ENCODE measurements at places on chromosomes 12 and 14.
A peak's percentile ranks its signal among the peaks of the same experiment; 100 is the strongest.

- peak; percentile 26 for DNase-seq
Measured at GRCh38 chr12:14950421-14950820, 11.0 kb downstream of the ARHGDIB start.

GRCh38 chr14:67620217-67620785, 581 bp downstream of the ARG2 start:
- DNase-seq: no peak

- no peak for DNase-seq
Measured at GRCh38 chr12:128976120-128976738, 123.0 kb downstream of the GLT1D1 start.

GRCh38 chr12:78403136-78403535, 461.4 kb upstream of the SYT1 start:
- no peak for DNase-seq

DNA sequence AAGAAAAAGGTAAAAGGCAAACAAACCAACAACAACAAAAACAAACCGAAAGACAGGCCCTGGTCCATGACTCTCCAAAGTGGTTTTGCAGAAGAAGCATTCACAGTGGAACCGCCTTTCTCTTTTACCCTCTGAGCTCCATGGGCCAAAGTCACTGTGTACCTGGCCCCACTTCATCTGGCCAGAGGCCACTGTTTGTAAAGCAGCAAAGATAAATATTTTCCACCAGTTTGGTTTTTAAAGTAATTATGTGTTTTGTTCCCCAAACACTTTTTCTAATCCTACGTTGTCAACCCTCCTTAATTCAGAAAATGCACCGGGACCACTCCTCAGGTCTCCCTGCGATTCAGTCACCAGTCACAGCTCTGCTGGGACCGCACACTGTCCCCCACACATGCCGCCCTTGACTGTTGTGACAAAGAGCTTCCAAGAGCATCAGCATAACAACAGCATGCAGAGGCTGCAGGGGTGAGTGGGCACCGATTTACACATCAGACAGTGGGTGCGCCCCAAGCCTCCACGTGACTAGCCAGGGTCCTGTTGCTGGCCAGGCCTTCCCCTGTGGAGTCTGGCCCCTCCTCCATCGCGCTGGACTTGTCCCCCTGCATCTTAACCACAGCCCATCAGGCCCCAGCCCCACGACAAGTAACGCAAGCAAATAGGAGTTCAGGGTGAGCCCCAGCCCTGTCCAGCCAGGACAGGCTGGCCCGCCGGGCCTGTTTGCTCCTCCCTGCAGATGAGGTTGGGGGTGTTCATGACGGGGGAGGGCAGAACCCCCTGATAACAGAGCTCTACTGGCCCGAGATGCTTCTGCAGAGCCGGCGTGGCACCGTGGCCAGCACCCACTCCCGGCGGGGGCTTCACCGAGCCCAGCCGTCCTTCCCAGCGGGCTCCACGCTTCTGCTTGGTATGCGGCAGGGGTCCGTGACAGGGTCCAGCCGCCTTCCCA, 65.2 kb upstream of the DIO3 start:
- no peak for DNase-seq

GRCh38 chr14:68856572-68856971, 63.7 kb upstream of the ZFP36L1 start:
- DNase-seq: no peak

- no peak for DNase-seq
Measured at GRCh38 chr12:113104953-113105510, 30.5 kb downstream of the RASAL1 start.

GRCh38 chr12:49583366-49584094, 15.6 kb upstream of the MCRS1 start:
- DNase-seq: no peak

DNA sequence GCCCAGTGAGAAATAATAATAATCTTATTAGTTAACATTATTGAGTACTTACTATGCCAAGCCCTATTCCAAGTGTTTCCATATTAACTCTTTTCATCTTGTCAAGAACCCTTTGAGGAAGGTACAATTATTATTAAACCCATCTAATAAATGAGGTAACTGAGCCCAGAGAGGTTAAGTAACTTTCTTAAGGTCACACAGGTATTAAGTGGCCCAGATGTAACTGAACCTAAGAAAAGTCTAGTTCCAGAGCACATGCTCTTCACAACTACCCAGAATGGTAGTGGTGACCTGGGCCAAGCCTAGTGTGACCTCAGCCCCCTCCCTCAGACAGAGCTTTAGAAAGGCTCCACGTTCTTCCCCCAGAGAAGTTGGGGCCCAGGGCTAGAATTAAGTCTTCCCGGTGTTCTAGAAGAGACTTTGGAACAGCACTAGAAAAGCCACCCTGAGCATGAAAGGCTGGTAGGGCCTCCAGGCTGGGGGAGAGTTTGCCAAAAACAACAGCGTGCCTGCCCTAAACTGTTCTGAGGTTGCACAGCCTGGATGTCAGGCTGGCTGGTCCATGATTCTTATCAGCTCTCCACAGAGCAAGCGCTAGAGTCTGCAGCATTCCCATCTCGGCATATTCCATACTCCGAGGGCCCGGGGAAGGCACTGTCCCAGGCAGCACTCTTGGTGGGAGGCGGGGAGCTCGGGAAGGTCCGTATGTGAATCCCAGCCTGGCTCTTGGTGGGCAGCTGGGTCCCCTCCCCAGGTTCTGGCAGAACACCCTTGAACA, 41.3 kb upstream of the CTDSP2 start:
- no peak for DNase-seq

GRCh38 chr14:93892923-93893558, 34.1 kb upstream of the FAM181A start:
- DNase-seq: peak; percentile 73

GRCh38 chr12:65602610-65603295, 221.5 kb upstream of the HMGA2 start:
- peak; percentile 60 for DNase-seq

GRCh38 chr14:28375295-28375694, 391.3 kb upstream of the FOXG1 start:
- DNase-seq: no peak

DNA sequence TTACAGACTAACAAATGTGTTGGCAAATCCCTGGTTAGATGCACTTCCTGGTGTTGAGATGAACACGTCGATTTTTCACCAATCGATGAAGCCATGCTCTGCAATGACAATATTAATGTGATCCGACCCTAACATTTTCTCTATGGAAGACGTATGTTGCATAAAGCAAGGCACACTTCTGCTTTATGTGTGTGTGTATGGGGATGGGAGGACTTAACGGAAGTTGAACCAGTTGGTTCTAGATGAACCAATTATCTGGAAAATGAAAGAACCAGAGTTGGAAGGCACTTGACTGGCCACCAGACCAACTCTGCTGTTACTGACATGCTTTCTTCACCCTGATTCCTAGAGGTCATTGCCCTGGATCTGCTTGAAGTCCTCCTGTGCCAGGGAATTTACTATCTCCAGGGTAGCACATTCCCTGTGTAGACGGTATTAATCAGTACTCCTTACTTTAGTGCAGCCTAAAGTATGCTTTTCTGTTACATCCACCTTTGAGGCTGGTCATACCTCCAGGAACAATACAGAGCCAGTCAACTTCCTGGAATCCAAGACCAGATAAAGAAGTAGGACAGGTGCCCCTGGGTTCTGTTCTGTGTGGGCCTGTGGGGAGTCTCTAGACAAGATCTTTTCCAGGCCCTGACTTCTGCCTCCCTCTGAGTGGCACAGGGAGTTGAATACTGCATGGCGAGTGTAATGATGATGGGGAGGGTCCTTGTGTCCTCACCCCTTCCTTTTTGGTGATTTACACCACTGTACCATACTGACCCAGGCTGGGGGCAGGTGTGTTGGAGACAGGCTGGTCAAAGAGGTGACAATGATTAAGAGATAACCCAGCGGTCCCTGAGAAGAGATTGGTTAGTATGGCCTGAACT, 4.1 kb downstream of the SDR39U1 start:
- DNase-seq: no peak

DNA sequence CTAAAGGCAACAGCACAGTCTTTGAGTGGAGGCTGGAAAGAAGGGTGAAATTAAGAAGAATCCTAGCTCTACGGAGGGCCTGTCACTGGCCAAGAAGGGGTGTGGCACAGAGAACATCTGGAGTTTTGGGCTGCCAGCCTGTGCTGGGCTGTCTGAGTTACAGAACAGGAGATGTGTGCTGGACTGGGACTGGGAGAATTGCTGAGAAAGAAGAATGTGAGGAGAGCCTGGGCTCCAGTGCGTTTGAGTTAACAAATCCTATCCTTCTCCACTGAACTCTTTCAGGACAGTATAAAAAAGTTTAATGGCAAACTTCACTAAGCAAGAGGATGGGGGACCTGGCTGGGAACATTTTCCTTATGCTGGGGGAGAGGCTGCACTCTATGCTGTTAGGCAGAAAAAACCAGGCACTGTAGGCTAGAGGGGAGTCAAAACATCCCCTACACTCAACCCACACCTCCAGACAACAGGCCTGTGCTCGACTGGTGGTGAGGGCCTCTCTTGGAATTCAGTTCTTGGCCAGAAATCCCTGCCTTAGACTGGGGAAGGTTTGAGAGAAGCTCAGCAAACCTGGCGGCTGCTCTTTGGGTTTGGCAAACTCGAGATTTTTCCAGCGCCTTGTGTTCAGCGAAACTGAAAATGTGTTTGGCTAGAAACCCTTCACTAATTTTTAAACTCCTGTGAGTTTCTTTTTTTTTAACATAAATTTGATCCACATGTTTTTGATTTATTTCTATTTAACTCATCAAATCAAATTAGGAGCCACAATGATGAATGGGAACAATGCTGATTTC, 217.3 kb downstream of the MON2 start:
- DNase-seq: no peak

- no peak for DNase-seq
Measured at GRCh38 chr12:22641353-22642053, 16.5 kb downstream of the ETNK1 start.

GRCh38 chr12:43795716-43796280, 10.3 kb downstream of the TWF1 start:
- DNase-seq: no peak

DNA sequence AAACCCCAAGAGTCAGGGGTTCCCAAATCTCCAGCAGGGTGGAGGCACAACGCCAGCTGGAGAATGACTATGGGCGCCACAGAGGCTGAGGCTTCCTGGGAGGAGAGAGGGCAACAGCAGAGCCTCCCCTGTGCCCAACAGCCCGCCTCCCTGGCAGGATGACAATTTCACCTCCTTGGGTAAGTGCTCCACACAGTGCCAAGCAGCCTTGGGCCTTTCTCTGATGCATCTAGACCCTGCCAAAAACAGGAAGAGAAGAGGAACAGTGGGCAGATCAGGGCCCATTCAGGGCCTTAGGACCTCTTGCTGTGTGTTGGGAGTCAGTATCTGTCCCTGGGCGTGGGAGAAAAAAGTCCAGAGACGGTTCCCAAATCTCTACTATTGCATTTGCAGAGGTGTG, 5.0 kb upstream of the OR10P1 start:
- DNase-seq: no peak

GRCh38 chr12:132429946-132430643, 59.9 kb upstream of the FBRSL1 start:
- peak; percentile 85 for DNase-seq

GRCh38 chr12:132143336-132144071, 615 bp downstream of the DDX51 start:
- peak; percentile 55 for DNase-seq

DNA sequence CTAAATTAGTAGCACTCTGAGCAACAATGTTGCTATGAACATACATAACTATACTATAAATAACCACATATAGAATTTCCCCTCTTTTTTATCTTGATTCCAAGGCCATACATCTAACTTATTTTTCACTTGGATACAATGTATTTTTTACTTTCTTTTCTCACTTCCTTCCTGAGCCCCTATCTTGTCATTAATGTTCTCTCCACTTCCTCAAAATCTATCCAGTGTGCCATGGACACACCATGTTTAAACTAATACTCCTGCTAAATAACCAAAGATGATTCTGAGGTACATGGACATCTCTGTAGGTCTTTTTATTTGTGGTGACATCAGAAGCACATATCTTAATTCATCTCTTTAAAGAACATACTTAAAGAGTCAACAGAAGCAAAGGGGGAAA, 251.2 kb downstream of the C12orf42 start:
- DNase-seq: no peak

DNA sequence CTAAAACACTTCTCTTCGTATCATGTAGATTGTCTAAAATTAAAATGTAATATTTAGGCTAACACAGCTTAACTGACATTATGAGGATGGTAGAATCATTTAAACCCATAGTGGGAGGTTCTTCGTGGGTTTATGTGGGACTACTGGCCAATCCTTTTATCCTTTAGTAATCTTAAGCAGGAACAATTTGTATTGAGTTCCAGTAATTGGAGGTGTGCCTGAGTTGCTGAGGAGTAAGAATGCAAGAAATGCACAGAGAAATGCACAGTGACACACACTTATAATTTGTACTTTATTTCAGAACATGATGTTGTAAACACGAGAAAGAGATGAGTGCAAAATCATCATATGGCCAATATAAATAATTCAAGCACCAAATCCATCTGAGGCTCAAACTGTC, 22.3 kb downstream of the OTOGL start:
- no peak for DNase-seq

- DNase-seq: no peak
Measured at GRCh38 chr12:46950094-46950493, 124.3 kb upstream of the SLC38A4 start.

DNA sequence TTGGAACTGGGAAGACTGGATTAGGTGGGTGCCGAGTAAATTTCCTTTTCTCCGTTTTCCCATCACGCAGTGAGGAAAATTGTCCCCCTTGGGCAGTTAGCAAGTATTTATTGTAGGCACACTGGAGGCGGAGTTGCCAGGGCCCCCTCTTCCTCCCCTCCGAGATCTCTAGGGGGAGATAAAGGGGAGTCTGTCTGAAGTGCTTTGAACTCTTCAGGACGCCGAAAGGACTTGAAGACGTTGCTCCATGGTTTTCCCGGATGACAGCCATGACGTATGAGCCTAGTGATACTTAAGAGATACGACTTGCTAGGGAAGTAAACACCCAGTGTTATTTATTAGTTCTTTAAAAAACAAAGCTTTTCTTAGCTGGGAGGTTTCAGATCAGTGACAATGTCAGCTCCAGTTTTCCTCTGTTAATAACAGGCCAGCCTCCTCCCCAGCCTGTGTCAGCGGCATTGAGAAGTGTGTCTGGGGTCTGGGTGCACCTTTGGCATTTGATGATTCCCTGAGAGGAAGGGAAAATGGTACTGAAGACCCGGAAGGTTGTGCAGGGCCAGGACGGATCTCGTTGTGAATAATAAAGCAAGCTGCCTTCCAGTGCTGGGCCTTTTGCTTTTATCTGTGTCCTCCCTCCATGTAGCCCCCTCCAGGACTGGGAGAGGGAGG, 78.7 kb downstream of the TSPAN9 start:
- DNase-seq: no peak

DNA sequence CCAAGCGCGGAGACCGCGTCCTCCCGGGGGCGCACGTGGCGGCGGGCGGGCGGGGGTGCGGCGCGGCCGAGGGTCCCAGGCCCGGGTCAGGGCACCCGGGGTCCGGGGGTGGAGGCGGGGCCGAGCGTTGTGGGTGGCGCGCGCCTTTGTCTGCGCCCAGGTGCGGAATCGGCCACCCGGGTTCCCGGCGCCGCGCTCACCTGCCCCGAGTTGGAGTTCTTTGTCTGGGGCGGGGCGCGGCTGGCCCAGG, 50.1 kb downstream of the LRCOL1 start:
- peak; percentile 77 for DNase-seq
